ENCODE measurements at places on chromosomes 4 and X. TPM values are rescaled to one million over a fixed set of nuclear protein-coding genes. Genes with fewer than 3 reads are reported as not detected.

DUSP9 gene
- under 0.01 TPM for total RNA-seq

H2BW2 gene
- not detected for total RNA-seq

DCAF12L2 gene
- not detected for total RNA-seq

FAT4 gene
- total RNA-seq, result 16.6 TPM

AFP gene
- 0.57 TPM for total RNA-seq

OTOP1 gene
- not detected for total RNA-seq

SLC10A6 gene
- total RNA-seq, result not detected

FRG1 gene
- 26.6 TPM for total RNA-seq

HSFX2 gene
- total RNA-seq, result 0.14 TPM

NOX1 gene
- total RNA-seq, result not detected

TRIM60 gene
- 1.1 TPM for total RNA-seq
